ENCODE measurements at places on chromosomes 6 and 20. TPM values are rescaled to one million over a fixed set of nuclear protein-coding genes. Genes with fewer than 3 reads are reported as not detected.

Gene TCF21
- 0.72 TPM for total RNA-seq

Gene PROKR2
- total RNA-seq = not detected

Gene HEY2
- total RNA-seq = 1.6 TPM

Gene MDFI
- 47.1 TPM for total RNA-seq

Gene E2F3
- total RNA-seq = 5.0 TPM

Gene PLCB1
- total RNA-seq = 2.7 TPM

Gene RGS17
- 1.6 TPM for total RNA-seq

Gene IBTK
- 25.2 TPM for total RNA-seq

Gene SRSF12
- total RNA-seq = 0.44 TPM

Gene RAB44
- 0.36 TPM for total RNA-seq
